Right lobe of liver (tissue), 6 donors: ENCODE measurements at places on chromosomes 7 and 10. TPM values are rescaled to one million over a fixed set of nuclear protein-coding genes. Genes with fewer than 3 reads are reported as not detected.

GRCh38 chr7:50281680-50282445, 22.7 kb upstream of the IKZF1 start:
- DNase-seq, result no peak

DNA sequence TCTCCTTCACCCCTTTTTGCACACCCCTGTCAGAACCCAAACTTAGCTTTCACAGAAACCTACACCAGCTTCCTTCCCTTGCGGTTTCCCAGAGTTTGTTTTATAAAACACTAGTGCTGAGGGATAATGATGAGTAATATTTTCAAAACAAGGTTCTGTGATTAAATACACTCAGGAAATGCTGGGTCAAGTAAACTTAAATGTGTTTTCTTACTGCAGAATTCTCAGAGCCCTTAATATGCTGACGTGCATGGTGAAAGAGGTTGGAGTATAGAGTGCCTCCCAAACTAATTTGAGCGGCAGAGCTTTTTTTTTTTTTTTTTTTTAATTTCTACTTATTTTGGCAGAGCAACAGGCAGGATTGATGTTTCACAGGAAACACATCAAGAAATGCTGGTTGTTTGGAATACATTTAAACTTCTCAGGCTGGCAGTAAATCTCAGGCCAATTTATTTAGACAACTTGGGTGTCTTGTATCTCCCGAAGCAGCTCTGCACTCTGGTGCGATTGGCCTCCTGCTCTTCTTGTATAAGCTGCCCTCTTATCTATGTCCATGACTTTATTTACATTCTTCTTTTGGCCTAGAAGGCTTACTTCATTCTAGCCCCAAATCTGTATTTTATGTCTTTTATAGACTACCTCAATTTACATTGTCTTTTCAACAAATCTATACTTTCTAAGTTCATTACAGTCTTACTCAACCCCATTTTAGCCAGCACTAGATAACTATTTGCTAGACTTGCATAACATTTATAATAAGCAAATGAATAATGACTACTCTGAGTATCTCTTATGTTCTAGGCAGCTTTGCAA, 165.4 kb downstream of the BMPER start:
- DNase-seq, result no peak

DNA sequence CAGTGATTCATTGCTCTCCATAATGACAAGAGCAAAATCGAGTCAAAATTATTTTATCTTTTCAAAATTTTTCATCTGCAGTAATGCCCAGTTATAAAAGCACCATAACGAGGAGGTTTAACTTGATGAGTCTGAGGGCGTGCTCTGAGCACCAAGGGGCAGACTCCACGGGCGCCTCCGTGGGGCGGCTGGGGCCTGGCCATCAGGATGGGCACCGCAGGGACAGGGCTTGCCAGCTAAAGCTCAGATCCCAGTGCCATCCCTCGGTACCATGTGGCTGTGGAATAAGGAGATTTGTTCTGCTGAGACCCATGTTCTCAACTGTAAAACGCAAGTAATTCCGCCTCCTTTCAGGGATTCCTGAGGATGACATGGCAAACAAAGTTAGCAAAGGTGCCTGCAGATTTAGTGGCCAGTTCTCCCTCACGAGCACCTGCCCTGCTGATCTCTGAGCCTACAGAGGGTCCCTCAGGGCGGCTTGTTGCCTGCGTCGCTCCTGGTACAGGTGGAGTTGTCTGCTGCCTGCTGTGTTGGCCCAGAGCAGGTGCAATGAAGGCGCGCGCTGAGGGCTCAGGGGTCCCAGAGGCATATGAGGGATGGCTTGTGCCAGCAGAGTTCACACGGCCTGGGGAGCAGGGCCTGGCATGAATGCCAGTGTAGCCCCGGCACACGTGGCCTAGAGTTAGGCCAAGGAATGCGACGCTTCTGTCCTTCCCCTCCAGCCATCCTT, 584.4 kb downstream of the TCERG1L start:
- DNase-seq, result no peak

DNA sequence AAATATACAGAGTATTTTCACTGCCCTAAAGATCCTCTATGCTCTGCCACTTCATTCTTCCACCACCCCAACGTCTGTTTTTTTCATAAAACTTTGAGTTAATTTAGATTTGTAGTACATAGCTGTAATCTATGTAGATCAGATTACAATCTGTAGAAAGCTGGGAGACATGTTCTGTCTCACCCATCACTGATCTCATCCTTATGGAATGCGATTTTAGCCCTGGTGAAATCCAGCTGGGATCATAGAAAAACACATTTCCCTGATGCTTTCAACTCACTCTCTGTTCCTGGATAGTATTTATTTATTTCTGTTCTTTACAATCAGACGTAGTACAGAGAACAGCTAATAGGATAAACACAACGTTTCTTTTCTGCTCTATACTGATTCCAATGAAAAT, 521.0 kb downstream of the KIF20B start:
- DNase-seq, result no peak

GRCh38 chr7:96508371-96508770, 186.5 kb upstream of the SLC25A13 start:
- no peak for DNase-seq

DNA sequence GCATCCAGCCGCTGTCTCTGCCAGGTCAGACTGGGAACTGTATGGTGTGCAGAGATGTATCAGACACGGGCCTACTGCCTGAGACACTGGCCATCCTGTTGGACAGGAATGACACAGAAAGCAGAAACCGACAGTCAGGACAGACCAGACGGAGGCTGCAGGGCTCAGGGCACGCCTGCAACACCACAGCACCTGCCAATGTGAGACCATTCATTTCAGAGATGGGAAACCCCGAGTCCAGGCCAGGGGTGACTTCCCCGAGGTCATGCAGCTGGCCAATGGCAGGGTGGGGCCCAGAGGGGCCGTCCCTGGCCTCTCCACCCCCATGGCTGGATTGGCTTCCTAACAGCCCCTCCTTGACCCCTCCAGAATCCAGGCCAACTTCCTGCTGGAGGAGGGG, 34.7 kb downstream of the GRID1 start:
- DNase-seq, result no peak

The PRRT4 gene
- total RNA-seq, result 0.12 TPM

The KLF14 gene
- total RNA-seq, result not detected
